ENCODE measurements at places on chromosomes 11 and 22.
A peak's percentile ranks its signal among the peaks of the same experiment; 100 is the strongest.

DNA sequence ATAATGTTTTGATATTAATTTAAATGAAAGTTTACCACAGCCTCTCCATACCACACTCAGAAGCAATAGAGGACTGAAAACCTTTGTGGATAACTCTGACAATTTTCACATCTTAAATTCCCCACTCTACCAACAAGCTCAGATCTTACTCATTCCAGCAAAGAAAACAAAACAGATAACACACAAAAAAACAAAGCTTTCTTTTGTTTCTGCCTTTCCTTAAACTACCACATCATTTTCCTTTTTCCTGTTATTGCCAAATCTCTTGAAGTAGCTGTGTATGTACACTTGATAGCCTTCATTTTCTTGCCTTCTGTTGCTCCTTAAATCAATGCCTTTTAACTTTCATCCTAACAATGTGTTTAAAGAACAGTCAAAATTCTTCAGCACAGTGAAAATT, 484.9 kb downstream of the NTM start:
- DNase-seq: no peak

- DNase-seq: peak; percentile 69
Measured at GRCh38 chr22:46737976-46738646, at the start of gene CERK. Gene CERK, minus strand, starts transcription at chr22:46738252. Its CDS starts 104 bp downstream, at chr22:46738148.

DNA sequence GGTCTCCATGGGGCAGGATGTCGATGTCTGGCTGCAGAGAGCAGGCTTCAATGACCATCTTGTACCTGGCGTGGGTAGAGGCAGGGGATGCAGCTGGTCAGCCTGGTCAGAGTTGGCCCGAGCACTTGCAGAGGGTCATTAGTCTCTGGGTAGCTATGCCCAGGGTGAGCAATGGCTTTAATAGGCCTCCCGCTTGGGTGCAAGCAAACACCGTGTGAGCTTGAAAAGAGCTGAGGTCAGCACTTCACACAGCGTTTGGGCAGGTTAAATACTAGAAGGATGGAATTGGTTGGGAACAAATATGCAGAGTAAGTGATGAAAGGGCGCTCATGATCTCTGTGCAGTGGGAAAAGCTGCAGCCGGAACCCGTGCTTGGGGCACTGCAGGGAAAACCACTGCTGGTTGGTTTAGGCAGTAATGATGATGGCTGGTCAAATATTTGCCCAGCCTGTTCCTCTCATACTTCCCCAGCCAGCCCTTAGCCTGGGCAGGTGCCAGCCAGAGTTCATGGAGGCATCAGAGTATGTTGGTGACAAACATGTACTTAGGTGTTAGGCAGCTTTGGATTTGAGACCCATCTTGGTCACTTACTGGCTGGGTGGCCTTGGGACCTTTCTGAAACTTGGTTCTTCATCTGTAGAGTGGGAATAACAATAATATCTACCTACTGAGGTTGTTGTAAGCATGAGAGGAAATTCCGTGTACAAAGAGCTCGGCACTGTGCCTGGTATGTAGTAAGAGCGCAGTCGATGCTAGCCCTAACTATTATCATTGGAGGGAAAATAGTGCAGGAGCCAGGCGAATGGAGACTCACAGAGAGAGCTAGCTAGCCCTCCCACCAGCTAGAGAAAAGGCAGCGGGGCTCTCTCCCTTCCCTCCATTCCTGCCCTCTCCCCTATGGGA, 25.2 kb upstream of the KCNJ11 start:
- no peak for DNase-seq

- no peak for DNase-seq
Measured at GRCh38 chr11:83816572-83817187, 530.5 kb upstream of the CCDC90B start.

DNA sequence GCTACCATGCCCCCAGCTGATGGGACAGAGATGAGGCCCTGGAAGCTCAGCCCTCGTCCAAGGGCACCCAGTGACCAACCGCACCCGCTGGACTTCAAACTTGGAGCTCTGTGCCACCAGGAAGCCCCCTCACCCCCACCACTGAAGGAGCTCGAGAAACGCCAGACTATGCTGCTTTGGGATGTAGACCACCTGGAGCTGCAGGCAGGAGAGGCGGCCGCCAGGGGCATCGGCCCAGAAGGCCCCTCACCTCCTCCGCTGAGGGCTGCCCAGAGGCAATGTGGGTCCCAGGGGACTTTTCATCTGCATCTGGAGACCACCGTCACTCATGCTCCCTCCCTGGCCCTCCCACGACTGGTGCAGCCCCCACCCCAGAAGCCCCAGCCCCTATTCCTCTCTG, 28.3 kb downstream of the CDKN1C start:
- DNase-seq: no peak

DNA sequence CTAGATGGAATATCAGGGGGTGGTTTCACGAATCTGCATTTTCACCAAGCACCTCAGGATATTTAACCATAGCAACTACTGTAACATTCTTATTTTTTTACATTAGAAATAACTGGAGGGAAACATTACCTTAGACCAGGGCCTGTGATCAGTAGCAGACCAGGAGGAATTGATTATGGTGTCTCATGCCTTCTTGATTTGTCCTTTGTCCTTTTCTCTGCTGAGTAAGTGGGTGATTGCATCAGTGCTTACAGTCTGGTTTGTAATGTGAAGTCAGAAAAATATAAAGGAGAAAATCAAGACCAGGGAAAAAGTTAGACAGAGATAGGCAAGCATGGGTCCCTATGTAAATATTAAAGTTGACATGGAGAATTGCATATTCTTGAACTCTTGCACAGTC, 703.3 kb downstream of the NELL1 start:
- no peak for DNase-seq

DNA sequence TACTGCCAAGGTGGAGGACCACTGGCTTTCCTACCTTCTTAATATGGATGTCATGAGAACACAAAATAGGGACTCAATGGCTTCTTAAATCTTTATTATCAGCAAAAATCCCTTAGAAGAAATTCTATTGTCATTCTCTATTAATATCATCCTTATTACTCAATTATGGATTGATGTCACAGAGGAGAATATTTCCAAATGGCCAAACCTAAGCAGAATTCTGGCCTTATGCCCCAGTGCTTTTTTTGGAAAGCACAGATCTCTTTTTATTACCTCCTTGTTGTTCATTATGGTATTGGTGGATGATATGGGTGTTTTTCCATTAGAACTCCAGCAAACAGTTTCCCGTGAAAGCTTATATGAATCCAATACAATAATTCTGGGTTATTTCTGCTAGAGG, 9.9 kb downstream of the CRTAM start:
- no peak for DNase-seq

DNA sequence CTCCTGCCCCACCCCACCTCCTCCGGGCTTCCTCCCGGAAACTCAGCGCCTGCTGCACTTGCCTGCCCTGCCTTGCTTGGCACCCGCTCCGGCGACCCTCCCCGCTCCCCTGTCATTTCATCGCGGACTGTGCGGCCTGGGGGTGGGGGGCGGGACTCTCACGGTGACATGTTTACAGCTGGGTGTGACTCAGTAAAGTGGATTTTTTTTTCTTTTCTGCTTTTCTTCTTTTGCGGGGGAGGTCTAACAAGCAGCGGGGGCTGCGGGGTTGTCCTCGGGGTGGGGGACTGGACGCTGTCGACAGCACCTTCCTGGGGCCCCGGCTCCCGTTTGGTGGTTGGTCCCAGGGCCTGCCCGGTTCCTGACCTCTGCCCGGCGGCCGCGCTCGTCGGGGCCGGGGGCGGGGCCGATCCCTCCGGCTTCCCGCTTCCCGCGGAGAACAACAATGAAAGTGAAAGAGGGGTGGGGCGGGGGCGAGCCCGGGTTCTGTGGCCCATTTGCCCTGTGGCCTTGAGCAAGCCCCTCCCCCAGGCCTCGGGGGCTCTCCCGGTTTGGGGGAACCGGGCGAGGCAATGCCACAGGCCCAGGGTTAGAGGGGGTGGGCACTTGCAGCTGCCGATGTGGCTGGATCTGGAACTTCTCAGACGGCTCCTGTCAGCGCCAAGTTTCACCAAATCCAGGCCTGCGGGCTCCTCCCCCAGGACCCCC, 975 bp upstream of the MDK start:
- DNase-seq: peak; percentile 41

GRCh38 chr22:36435516-36436415, 45.7 kb downstream of the TXN2 start:
- DNase-seq: peak; percentile 85

DNA sequence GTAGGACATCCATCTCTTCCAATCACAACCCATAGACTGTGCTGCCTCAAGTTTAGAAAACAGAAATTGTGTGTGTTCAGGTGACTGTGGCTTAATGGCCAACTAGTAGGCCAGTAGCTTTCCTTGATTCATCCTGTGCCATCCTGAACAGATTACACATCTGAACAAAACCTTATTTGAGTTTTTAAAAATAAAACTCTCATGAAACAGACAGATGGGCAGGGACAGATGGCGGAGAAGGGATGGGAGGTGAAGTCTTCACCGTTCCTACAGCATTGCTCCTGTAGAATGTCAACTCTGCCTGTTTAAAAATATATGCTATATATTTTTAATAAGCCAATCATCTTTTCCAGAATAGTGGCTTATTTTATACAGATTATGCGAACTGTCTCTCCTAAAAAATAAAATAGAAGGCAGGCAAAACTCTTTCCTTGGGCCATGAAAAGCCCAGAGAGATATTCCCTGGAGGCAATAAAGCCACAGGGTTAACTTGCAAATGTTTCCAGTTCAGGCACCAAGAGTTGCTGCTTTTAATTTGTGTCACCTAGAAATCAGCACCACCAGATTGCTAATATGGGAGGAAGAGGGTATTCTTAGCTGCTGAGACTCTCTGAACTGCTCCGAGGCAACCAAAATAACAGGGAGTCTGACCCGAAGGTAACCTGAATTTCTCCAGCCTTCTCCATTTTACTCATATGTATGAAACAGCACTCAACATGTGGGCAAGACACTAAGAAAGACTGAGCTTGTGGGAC, 861.2 kb downstream of the OPCML start:
- DNase-seq: no peak

DNA sequence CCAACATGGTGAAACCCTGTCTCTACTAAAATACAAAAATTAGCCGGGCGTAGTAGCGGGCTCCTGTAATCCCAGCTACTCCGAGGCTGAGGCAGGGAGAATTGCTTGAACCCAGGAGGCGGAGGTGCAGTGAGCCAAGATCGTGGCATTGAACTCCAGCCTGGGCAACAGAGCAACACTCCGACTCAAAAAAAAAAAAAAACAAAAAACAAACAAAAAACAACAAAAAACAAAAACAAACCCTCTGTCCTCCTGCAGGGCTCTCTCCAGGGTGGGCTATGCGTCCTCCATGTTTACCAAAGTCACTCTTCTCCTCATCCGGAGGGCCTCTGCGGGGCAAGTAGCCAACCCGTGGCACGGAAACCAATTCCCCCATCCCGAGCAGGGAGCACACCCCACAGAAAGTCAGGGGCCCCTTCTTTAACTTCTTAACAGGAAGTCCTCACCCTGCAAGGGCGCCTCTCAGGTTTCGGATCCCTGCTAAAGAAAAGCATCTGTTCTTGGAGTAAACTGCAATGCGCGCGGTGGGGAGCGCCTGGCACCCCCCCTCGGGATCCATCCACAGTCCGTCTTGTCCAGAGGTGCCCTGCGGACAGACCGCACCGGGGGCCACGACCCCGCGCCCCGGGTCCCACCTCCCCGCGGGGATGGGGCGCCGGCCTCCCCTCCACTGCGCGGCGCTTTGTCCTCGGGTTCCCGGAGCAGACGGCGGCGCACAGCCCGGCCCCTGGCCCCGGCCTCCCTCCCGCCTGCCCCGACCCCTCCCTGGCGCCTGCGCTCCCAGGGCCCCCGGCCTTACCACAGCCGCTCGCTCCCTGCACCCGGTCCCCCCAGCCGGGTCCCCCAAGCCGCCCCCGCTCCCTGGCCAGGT, 712 bp downstream of the CERK start:
- peak; percentile 49 for DNase-seq

DNA sequence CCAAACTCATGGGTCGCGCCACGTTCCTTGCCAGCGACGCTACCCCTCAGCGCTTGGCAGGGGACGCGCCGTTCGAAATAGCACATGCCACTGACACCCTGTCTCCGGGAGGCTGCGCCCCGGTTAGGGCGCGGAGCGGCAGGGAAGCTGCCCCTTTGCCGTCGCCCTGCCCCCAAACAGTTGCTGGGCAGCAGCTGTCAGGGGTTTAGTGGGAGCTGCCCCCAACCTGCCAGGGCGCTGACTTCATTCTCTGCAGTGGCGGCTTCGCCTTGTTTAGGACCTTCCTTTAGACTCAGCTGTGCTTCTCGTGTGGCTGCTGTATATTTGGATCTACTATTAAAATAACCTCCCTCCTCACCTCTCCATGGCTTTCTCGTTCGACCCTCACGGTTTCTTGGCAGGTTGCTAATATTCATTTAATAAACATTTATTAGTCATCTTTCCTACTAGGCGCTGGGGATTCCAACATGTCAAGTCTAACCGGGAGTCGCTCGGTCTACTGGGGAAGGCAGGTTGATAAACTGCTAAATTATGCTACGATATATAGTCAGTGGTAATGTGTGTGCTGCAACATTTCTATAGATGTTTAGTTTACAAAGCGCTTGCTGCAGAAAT, 782 bp downstream of the TMEM109 start:
- DNase-seq: no peak

DNA sequence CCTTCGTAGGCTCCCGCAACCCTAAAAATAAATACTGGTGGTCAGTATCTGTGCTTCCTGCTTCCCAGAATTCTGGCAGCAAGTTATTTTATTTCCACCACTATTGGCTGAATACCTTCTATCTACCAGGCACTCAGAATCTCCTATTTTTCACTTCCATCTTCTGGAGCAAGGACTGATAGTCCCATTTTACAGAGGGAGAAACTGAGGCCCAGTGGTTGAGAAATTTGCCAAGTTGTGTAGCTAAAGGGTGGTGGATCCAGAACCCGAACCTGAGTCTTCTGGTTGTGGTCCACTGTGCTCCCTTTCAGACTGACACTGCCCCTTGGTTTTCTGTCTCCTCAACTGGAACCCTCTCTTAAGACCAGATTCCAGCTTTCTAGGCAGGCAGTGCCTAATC, 31.6 kb downstream of the NECTIN1 start:
- no peak for DNase-seq

Measured in CD4-positive, alpha-beta T cell treated with Interleukin-4 for 1 hour (primary cell).